ENCODE measurements at places on chromosomes 12 and 14.

DNA sequence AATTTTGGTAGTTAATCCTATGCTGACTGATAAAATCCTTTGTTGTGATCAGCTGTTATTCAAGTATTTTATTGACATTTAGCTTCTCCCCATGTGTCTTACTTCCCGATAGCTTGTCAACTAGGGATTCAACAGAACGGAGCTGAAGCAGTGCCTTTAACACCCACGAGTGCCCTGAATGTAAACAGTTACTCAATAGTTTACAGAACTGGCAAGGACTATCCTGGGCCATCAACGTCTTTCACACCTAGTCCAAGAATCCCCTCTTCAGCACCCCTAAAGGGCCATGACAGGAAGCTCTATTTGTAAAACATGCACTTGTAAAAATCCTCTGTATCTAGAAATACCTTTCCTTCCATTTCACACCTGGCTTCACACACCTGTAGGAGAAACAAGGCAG is 45.3 kb downstream of the SETD3 start:
- no peak for DNase-seq

GRCh38 chr12:40033242-40033630 is 72.6 kb downstream of the SLC2A13 start:
- DNase-seq: no peak

- peak; percentile 33 for DNase-seq
Observed at GRCh38 chr14:68247274-68247673, 427.7 kb downstream of the RAD51B start.

GRCh38 chr12:33834672-33835071 is 187.6 kb upstream of the ALG10 start:
- DNase-seq: no peak

GRCh38 chr12:96258104-96258961 is 64.2 kb downstream of the ELK3 start:
- DNase-seq: no peak

All from inflammatory macrophage treated with lipopolysaccharide for 4 hours (primary cell).